ENCODE measurements at places on chromosomes 1 and 21.

DNA sequence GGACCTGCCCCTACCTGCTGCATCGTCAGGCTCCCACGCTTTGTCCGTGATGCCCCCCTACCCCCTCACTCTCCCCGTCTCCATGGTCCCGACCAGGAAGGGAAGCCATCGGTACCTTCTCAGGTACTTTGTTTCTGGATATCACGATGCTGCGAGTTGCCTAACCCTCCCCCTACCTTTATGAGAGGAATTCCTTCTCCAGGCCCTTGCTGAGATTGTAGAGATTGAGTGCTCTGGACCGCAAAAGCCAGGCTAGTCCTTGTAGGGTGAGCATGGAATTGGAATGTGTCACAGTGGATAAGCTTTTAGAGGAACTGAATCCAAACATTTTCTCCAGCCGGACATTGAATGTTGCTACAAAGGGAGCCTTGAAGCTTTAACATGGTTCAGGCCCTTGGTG, 8.9 kb downstream of the SPATA46 start:
- DNase-seq: no peak

DNA sequence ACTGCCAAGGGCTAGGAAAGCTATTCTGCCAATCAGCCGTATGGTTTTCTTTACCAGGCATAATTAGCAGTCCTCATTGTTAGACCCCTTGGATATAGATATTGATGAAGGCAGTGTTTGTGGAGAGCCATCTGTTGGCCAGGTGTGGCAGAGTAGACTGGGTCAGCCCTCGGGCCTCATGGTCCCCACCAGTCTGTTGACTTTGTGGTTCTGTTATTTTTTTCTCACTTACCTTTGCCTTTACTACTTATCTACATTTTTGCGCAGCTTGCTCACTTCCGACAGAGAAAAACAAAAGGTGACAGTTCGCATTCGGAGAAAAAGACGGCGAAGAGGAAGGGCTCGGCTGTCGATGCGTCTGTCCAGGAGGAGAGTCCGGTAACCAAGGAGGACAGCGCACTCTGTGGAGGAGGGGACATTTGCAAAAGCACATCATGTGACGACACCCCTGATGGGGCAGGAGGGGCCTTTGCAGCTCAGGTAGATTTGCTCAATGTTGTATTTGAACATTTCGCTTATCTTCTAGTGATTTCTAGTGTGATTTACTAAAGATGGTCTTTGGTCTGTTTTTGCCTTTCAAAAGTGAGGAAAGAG, 2.3 kb downstream of the PCNT start:
- no peak for DNase-seq

GRCh38 chr1:53449693-53450092, 9.5 kb upstream of the DMRTB1 start:
- no peak for DNase-seq

- DNase-seq: peak; percentile 69
Observed at GRCh38 chr1:43274125-43274803, 4.5 kb downstream of the TMEM125 start.

GRCh38 chr1:17933501-17933900, 174.1 kb upstream of the IGSF21 start:
- no peak for DNase-seq

DNA sequence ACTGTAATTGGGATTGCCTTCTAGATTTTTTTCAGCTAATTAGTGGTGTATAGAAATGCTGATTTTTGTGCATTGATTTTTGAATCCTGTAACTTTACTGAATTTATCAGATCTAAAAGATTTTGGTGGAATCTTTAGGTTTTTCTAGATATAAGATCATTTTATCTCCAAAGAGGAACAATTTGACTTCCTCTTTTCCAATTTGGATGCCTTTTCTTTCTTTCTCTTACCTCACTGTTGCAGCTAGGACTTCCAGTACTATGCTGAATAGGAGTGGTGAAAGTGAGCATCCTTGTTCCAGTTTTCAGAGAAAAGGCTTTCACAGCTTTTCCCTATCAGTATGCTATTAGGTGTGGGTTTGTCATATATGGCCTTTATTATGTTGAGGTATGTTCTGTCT, 53.6 kb downstream of the TESK2 start:
- no peak for DNase-seq

DNA sequence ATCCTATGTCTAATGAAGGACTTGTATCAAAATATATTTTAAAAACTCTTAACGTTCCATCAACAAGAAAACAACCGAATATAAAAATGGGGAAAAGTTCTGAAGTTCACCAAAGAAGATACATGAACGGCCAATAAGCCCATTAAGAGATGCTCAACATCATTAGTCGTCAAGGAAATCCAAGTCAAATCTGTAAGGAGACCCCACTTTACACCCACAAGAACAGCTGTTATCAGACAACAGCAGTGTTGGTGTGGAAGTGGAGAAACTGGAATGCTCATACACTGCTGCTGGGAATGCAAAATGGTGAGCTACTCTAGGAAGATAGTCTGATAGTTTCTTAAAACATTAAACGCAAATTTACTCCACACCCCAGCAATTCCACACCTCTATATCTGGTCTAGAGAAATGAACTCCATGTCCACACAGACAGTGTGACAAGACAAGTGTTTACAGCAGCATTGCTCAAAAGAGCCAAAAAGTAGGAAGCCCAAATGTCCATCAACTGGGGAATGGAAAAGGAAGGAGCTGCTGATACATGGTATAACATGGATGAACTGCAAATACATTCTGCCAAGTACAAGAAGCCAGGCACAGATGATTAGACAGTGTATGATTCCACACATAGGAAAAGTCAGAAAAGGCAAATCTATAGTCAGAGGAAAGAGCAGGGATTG, 18.5 kb downstream of the UBE2G2 start:
- DNase-seq: no peak

- no peak for DNase-seq
Observed at GRCh38 chr1:96964761-96965160, 243.2 kb downstream of the PTBP2 start.

DNA sequence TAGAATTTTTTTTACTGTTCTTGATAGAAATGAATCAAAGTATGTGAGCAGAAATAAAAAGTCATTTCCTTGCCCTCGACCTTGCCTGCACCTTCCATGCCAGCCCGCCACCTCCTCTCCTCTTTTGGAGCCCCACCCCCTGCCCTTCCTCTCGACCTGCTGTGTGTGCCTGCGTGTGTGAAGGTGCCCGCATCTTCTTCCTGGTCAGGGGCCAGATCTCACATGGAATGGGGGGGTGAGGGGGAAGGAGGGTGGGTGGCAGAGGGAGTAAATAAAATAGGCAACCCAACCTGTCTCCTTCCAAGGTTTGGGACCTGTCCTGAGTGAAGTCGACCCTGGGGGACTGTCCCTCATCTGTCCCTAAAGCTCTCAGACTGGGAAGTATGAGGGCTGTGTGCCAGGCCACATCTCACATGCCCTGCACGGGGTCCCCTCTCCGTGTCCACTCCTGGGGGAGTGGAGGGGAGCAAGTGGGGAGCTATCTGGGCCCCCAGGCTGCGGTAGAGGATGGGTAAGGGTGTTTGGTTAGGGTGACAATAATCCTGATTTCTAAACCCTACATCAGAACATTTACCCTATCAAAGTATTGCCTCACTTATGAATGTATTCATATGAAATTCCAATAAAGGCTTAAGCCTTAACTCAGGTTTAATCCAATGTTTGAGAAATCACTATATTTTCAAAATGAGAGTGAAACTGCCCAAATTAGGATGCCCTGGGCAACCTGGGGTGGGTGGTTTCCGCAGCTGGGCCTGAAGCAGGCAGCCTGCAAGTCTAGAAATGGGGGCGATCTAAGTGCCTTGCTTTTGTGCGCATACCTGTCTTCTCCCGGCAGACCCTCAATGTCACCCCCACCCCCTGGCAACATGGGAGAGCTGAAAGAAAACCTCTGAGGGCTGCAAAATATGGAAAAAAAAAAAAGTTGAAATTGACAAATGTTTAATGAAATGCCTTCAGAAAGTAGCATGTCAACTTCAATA, 15.4 kb downstream of the AMPD2 start:
- DNase-seq: no peak

- peak; percentile 21 for DNase-seq
Observed at GRCh38 chr1:113963281-113963906, 15.9 kb upstream of the OLFML3 start.

DNA sequence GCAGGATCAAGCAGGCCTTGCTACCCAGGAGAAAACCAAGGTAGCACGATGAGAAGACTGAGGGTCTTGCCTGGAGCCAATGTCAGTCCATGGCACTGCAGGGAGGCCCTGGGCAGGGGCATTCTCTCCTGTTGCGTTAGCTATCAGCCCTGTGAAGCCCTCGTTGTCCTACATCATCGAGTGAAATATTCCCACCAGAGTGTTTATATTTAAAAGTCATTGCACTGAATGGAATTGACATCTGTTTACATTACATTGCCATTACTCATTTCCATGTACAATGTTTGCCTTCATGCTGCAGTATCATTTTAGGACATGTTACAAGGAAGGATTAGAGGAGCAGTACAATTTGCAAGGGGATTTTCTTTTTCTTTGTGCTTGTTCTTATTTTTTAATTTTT, 243.9 kb downstream of the KAZN start:
- peak; percentile 41 for DNase-seq

DNA sequence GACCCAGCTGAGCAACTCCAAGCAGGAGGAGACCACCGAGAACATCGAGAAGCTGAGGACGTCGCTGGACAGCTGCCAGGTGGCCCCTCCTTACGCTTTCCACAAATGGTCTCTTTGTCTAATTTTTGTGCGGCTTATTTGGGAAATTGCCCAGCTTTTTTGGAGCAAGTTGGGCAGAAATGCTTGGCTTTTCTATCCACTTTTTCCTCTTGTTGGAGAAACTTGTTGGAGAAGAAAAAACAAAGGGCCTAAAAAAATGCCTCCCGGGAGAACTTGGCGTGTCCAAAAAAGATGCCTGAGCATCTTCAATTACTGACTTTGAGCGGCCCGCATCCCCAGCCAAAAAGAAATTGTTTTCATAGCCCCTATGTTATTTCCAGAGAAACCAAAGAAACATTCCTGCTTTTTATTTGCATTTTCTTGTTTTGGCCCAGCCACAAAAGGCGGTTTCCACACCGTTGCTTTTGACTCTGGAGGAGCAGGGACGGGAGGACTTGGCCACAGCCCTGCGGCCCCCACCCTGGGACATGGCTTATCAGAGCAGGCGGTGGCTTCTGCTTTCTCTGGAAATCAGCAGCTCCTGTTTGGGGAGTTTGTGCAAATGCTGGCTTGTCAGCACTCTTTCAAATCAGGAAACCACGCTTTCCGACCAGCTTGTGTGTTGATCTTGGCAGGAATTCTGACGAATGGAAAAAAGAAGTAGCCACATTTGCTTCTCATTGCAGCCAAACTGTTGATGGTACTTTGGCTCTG, 81.2 kb upstream of the EFHD2 start:
- DNase-seq: peak; percentile 65

DNA sequence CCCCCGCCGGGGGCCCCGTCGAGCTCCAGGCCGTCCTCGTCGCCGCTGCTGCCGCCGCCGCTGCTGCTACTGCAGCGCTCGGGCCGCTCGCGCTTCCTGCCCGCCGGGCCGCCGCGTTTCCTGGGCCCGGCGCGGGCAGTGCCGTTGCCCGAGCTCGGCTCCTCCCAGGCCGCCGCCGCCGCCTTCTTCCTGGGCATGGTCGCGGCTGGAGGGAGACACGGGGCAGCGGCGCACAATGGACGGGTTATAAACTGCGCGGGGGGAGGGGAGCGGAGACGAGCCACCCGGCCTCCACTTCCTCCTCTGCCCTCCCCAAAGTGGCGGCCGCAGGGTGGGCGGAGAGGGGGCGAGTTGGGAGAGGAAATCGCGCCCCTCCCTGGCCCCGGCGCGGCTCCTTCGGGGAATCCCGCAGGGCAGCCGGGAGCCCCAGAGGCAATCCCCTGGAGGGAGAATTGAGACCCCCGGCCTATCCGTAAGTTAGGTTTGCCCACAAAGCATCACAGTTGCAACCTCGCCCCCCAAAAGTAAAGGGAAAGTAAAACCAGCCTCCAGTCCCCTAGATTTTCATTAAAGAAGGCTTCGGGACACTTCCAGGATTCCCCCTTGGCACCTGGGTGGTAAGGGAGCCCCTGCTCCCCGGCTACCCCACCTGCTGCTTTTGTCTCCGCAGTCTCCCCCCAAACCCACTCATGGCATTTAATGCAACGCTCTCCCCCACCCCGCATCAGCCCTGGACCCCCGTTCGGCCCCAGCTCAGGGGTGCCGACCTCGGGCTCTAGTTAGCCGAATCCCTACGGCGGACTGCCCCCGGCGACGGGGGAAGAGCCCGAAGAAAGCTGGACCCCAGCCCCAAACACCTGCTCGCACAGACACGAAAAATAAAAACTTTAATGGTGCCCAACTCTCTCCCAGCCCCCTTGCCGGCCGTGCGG, 893 bp downstream of the RCC2 start:
- DNase-seq: peak; percentile 75

GRCh38 chr1:9317072-9317471, 24.4 kb downstream of the SPSB1 start:
- no peak for DNase-seq

GRCh38 chr1:34408011-34408410, 231.3 kb downstream of the C1orf94 start:
- DNase-seq: peak; percentile 17

- peak; percentile 56 for DNase-seq
Observed at GRCh38 chr1:25544819-25545218, 1.4 kb downstream of the LDLRAP1 start.

GRCh38 chr21:36976882-36977651, 10.6 kb upstream of the HLCS start:
- peak; percentile 84 for DNase-seq

All from EH (cell line).